OCI-M1 (cell line): ENCODE measurements at places on chromosomes 2 and 18.

DNA sequence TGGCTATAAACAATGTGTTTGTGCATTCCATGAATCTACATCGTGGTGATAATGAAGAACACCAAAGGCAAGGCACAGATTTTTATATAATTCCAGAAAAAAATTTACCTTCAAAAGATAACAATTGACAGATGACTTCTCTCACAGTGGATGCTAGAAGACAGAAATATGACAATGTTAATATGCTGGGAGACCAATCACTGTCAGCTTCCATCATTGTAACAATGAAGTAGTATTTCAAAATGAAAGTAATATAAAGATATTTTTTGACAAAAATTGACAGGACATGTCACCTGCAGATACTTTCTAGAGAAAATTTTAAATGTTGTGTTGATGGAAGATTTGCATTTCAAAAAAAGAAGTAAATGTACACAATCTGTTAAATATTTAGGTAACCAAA is 1925.9 kb upstream of the LRRTM1 start:
- no peak for DNase-seq

DNA sequence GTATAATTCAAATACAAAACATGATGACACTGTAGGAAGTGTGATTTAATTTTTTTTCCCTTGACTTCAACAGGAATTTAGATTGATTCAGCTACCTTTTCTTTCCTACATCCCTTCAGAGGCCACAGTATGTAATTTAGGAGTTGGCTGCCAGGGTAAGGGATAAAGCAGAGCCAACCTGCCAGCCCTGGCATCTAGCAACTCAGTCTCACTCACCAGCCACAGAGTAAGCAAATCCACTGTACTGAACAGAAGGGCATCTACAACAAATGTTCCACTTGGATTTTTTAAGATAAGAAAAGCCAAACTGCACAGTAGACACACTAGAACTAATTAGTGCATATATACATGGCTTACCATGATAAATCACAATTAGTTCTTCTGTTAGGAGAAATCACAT is 54.3 kb upstream of the PEX13 start:
- DNase-seq: no peak

DNA sequence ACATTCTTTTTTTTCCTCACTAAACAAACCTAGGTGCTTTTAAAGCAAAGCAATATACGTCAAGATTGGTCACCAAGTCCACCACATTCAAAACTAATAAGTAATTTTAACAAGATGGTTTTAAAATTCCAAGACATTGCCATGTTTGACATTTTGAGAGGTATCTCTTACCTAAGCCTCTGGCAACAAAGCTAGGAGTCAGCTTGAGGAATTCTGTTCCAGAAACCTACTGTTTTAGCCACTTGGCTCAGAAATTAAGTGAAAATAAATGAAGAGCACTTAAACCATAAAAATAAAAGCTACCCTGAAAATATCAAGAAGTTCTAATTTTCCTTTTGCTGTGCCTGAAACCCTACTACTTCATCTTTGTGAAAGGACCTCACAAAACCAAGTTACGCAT is 30.0 kb upstream of the CHMP3 start:
- DNase-seq: no peak

DNA sequence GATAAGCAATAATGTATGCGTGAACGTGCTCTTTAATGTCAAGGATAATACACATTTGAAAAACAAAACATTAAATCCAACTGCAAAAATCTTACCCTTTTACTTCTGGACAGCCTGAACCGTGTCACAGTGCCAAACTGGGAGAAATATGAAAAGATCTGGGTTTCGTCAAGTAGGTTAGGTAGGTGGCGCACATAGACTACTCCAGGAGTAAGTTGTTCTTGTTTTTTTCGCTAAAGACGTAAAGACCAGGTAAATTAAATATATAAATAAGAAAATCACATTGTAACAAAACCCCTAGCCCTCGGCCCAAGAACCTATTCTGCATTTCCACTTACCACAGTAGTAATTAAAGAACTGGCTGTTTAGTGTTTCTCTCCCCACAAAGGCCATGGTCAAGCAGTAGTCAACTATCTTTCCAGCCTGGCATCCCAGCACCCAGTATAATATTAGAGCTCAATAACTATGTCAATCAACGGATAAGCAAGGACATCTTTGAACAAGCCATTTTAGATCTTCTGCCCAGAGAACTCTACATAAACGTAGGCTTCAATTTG is 1.1 kb downstream of the NIFK start:
- DNase-seq: peak; percentile 58

GRCh38 chr2:219508444-219508734 is 5.9 kb upstream of the ASIC4 start:
- DNase-seq: no peak

DNA sequence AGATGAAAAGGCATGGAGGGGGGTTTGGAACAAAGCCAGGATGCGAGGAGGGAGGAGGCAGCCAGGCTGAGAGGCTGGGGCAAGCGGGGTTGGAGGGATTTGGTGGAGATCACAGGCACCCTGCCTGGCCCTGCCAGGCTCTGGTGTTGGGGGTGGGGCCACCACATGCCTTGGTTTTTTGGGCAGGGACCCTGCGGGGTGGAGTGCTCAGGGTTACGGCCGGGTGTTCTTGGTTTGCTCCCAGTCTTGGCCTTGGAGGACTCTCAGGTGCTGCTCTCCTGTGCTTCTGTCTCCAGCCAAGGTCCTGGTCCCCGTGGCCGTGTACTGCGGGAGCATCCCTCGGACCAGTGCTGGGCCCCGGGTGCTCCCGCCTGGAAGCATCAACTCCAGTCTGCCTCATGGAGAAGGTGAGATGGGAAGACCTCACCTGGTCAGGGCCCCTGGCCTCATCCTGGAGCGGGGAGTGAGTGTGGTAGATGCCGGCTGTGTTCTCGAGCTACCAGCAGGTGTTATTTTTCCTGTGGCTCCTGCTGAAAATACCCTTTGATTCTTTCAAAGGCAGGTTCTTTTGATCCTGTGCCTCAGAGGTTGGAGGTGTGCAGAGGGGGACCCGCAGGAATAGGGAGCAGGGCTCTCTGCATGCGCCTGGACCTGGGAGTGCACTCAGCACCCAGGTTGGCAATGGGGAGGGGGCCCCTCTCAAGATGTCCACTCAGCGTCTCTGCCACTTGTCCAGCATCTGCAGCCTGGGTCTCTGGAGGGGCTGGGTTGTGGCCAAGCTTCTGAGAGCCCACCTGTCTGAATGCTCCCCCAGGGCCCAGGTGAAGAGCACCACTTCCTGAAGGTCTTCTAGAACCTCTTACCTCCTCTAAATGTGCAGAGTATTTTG is 17.0 kb downstream of the TOGARAM2 start:
- DNase-seq: no peak

DNA sequence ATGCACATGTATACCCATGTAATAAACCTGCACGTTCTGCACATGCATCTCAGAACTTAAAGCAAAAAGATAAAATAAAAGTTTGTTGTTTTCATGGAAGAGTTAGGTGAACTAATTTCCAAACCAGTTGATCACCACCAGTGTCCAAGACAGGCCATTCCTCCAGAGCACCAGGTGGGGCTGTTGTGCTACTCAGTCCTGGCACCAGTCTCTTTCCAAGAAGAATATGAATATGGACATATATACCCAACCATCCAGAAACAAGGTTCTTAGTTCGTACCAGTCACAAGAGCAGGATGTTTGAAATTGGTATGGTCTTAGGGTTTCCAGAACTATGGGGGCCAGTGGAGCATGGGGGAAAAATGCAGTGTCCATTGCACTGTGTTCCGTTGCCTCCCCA is 17.2 kb upstream of the TNP1 start:
- DNase-seq: peak; percentile 61

- no peak for DNase-seq
These were observed 33.9 kb downstream of the STAT1 start for GRCh38 chr2:190979906-190980629.

DNA sequence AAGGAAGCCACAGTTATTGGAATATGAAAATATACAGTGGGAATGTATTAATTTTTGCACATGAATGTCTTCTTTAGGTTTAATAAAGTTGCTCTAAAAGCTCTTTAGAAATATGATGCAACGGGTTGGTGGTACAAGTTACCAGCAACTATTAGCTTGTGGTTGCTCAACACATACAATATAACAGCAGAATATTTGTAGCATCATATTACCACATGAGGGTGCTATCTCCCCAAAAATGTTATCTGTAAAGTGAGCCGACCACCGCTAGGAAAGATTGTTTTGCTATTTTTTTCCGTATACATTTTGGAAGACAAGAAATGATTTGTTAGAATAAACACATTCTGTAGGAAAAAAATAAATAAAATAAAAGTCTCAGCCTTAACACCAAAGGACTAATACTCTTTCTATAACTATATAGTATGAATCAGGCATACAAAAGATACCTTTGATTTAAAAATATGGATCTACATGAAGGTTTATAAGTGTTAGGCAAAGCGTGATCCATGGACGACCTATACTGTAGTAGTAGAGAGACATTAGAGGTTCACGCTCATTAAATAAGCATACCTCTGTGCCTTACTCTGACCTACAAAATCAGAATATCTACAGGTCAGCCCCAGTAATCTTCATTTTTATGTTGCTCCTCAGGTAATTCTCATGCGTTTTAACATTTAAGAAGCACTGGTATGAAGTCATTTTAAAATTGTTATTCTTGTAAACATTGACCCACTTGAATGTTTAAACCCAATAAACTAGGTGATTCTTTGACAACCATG is 1110.6 kb upstream of the ACVR2A start:
- DNase-seq: peak; percentile 90

- DNase-seq: no peak
These were observed 114.3 kb downstream of the NXPH2 start for GRCh38 chr2:138665937-138666336.

GRCh38 chr2:32498306-32498705 is 129.5 kb upstream of the TTC27 start:
- DNase-seq: no peak

DNA sequence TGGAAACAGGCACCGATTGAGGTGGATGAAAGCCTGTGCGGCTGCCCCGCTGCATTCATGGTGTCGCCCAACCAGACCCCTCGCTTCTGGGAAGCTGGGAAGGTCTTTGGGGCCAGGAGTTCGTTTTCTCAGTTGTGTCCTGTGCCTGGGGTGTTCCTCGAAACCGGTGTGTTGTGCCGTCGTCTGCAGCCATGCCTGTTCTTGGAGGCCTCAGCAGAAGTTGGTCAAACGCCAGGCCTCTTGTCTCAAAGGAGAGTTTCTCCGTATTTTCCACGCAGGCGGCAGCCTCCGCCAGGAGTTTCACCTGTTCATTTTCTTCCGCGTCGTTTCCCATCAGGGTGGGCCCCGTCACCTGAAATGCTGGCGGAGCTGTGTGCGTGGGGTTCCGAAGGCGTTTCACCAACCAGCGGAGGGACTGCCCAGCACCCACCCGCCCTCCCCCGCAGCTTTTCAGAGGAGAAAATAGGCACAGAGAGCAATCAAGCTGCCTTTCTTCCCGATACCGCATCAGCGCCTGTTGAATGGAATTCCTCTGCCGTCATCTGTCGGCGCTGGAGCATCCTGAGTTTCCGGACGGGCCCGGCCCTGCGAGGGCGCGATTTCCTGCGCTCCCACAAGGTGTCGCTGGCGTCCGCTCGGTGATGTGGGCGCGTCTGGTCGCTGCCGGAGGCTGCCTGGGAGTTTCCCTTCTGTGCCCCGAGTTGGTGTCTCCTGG is 17.0 kb upstream of the NFATC1 start:
- DNase-seq: peak; percentile 79

GRCh38 chr2:231613331-231613662 is 20.6 kb downstream of the TEX44 start:
- no peak for DNase-seq

GRCh38 chr2:24617424-24617823 is 126.4 kb downstream of the NCOA1 start:
- no peak for DNase-seq

- DNase-seq: no peak
These were observed 224.8 kb upstream of the NRXN1 start for GRCh38 chr2:51256736-51257135.

DNA sequence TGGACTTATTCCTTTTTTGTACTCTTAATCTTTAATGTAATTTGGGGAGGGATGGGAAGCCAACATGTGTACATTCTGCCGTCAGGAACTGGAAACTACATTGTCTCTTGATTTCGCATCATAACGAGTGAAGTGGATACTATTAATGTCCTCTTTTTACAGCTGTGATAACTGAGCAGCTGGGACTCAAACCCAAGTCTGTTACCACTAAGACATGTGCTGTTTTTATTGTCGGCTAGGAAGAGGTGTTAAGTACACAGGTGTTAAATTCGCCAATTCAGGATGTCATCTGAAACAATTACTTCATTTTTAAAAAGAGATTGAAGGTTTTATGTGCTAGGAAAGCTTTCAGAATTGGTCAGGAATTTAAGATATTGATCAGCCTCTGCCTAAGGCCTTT is 6.9 kb downstream of the GMCL1 start:
- no peak for DNase-seq

DNA sequence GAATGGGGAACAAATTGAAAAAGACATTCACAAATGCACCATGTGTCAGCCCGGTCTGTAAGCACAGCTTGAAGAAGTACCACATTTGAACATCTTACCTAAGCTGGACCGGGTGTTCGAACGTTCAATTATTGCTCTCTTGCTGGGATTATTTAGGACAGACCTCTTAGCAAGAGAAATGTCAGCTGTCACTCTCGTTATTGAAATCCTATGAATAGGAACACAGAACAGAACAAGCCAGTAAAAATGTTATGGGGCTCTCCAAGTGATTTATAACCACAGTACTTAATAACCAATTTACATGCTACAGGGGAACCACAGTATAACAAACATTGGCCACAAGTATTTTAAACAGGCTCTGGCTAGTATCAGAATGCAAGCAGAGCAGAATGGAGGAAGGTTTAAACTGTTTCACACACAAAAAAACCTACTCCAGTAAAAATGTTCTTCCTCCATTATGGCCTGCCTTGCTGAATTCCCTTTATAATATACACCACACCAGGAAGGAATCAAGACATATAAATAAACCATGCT is 32.5 kb upstream of the ARL5A start:
- no peak for DNase-seq

DNA sequence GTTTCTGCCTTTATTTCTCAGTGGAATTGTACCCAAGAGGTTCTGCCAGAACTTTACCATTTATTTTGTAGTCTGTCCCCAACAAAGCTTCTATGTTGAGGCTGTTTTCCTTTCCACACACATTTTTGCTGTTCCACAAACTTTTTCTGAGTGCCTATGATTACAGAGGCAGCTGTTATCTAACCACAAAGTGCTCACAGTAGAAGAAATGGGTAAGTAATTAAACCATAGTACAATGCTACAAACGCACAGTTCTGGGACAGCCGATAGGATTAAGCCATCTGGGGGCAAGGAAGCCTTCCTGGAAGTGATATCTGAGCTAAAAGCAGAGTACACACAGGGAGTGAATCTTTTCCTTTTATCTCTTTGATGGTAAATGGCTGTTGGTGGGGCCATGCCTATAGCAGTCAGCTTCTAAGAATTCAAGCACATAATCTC is 3.9 kb upstream of the MGAT4A start:
- peak; percentile 92 for DNase-seq

- DNase-seq: no peak
These were observed 182.8 kb upstream of the MEIS1 start for GRCh38 chr2:66252109-66252508.

GRCh38 chr18:45415614-45416013 is 199.7 kb upstream of the SLC14A2 start:
- no peak for DNase-seq
